ENCODE measurements at places on chromosomes 4 and X.

GRCh38 chrX:120736989-120737388 is 107.1 kb upstream of the C1GALT1C1 start:
- no peak for DNase-seq

DNA sequence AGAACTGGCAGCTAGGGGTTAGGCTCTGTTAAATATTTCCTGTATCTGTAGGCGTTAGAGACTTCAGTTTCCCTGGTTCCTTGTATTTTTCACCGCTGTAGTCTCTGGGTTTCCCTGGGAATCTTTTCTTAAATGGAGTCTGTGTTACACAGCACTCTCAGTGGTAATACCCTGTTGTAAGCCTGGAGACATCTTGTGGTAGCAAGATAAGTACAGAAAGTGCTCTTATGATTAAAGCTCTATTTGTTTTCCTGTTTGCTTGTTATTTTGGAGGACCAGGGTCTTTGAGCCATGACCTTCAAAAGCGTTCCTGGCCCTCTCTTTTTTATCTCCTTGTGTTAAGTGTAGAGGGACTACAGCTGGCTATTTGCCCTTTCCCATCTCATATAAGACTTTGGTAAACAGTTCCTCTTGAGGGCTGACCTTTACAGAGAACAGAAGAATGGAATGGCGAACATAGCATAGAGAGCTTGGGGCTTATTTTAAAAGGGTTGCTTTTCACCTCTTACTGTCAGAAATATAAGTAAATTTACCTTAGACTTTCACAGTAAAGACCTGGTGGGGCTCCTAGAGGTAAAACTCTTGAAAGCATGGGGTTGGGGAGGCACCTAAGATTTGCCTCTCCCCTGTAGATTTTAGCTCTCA is 782.5 kb downstream of the FAT4 start:
- no peak for DNase-seq

DNA sequence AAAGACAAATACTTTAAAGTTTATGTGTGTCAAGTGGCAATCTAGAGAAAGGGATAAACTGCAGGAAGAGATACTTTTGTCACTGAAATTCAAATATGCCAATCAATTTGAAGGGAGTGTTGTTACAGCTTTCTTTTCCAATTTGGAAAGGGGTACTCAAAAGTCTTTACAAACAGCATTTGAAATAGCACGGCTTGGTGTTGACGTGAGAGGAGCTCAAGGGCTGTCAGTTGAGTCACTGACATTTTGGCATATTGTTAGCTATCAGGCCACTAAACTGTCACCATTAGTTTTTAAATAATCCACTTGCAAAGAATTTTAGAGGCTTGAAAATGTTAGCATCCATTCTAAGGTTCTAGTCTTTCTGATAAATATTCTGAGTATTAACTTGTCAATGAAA is 698.4 kb downstream of the IL1RAPL1 start:
- no peak for DNase-seq

DNA sequence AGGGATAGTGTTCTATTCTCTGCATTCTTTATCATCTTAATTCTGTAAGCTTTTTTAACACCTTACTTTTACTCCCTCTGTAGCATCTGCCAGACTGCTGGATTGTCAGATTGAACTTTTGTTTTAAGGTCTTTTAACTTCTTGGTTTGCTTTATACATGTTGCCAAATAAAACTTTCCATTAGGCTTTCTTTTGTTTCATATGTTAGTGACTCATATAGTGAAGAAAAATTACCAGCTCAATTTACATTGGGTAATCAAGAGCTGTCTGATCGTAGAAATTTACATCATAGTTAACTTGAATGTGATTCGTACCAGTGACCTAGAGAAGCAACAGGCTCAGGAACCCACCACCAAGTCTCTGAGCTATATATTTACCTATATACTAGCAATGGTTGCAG is 28.5 kb upstream of the KLHL4 start:
- DNase-seq, result no peak

DNA sequence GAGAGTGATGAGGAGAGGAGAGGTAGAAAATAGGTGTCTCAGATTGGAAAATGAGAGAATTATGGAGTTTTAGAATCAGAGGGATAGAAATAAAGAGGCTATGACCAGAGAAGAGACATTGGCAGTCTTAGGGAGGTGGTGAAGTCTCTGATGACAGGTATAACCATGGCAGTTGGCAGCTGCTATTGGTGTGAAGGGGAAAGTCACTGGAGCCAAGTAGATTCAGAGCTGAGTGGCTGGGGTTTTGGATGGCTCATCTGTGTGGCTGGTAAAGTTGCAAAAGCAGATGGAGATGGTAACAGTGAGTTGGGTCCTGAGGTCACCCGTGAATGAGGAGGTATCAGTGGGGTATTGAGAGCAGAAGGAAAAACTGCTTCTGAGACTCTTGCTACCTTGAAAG is 46.5 kb downstream of the ANAPC4 start:
- DNase-seq, result no peak

Data from posterior cingulate gyrus (tissue), 11 donors.